ENCODE measurements at places on chromosomes 12 and 14.

DNA sequence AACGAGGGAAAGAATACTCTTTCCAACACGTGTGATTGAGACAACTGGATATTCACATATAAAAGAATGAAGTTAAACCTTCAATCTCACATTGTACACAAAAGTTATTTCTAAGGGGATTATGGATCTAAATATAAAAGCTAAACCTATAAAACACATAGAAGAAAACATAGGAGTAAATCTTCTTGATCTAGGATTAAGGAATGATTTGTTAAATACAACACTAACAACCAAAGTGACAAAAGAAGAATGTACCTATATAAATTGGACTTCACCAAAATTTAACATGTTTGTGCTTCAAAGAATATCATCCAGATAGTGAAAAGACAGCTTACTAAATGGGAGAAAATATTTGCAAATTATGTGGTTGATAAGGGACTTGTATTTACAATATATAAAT, 36.9 kb upstream of the DLGAP5 start:
- DNase-seq: no peak

GRCh38 chr14:59154373-59154772, 34.1 kb upstream of the DAAM1 start:
- no peak for DNase-seq

- DNase-seq: no peak
These were observed 60.9 kb downstream of the MYF5 start for GRCh38 chr12:80777587-80777986.

DNA sequence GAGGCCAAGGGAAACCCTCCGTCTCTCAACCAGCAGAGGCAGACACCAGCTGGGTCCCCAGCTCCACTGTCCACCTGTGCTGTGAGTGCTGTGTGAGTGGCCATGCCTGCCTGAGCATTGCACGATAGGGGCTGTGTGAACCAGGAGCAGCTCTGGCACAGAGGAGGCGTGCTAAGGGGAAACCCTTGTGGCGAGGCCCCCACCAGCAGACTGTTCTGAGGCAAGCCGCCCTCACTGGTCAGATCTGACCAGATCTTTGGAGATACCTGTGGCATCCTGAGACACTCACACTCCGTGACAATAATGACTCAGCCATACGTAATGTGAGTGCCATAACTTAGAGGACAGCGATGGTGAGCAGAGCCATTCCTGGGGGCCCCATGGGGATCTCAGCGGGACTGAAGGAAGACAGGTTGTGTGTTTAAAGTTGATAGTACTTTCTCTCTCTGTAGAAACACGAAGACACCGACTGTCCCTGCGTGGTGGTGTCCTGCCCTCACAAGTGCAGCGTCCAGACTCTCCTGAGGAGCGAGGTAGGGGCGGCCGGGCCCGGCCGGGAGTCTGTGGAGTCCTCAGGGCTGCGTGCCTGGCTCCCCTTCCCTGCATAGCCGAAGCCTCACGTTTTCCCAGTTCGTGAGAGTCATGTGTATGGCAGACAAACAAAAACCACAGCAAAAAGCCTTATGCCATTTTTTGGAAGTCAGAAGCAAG, 36.6 kb upstream of the AMN start:
- no peak for DNase-seq

DNA sequence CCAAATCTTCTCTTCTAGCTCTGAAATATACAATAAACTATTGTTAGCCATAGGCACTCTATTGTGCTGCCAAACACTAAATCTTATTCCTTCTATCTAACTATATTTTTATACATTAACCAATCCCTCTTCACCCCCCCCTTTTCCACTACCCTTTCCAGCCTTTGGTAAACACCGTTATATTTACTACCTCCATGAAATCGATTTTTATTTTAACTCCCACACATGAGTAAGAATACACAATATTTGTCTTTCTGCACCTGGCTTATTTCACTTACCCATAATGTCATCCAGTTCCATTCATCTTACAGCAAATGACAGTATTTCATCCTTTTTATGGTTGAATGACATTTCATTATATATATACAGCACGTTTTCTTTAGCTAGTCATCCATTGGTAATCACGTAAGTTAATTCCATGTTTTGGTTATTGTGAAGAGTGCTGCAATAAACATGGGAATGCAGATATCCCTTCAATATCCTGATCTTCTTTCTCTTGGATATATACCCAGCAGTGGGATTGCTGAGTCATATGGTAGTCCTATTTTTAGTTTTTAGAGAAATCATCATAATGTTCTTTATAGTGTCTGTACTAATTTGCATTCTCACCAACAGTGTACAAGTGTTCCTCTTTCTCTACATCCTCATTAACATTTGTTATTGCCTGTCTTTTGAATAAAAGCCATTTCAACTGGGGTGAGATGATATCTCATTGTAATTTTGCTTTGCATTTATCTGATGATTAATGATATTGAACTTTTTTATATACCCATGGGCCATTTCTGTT, 34.2 kb upstream of the PLBD1 start:
- DNase-seq: no peak

GRCh38 chr14:53473480-53473879, 320.4 kb upstream of the DDHD1 start:
- DNase-seq: no peak

DNA sequence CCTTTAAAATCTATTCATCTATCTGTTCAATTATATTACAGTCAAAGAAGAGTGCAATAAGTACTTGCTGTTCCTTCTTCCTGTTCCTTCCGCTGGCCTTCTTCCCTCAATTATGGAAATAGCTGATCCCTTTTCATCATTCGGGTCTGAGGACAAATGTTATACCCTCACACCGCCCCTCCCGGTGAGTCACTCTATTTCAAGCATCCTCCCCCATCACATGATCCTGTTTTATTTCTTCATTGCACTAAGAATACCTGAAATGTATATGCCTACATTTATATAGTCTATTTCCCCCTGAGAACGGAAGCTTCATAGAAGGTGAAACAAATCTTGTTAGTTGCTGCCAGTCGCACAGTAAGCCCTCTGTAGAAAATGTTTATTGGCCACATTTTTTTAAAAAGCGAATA, 2.5 kb downstream of the SLC38A1 start:
- DNase-seq: no peak

DNA sequence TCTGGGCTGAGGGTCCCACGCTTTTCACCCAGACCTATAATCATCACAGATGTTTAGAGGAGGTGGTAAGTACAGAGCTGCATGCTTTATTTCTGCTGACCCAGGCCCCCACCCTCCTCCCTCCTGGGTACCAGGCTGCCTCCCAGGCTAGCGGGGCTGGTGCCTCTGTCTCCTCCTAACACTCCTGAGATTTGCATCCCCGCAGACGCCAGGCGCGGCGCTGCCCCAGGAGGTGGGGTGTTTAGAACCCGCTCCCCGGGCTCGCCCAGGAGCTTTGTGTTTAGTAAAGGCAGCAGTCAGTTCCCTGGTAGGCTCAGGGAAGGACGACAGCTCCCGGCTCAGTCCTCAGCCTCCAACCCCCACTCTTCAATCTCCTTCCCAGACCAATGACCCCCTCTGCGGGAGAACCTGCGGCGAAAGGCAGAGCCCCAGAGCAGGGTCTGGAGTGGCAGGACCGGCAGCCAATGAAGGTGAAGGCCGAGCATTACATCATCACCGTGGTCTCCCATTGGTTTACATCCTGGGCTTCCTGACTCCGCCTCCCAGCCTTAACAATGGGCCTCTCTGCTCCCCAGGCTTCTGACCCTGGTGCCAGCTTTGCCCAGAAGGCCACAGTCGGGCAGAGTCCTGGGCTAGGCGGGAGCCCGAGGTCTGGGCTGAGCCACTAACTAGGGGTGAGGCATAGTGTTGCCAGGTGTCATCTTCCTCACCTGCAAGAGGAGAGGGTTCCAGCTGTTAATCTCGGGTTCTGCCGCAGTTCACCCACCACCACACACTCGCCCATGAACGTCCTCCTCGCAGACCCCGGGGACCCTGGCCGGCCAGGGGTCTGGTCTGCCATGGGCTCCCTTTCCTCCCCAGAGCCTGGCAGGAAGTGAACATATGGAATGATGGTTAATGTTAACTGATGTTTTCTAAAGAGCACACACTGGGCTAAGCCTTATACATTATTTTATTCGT, 57.5 kb downstream of the CALM1 start:
- DNase-seq: peak; percentile 95

GRCh38 chr14:90976101-90976500, 84.3 kb downstream of the RPS6KA5 start:
- no peak for DNase-seq

- DNase-seq: no peak
These were observed 6.8 kb downstream of the GIT2 start for GRCh38 chr12:109989380-109989779.

DNA sequence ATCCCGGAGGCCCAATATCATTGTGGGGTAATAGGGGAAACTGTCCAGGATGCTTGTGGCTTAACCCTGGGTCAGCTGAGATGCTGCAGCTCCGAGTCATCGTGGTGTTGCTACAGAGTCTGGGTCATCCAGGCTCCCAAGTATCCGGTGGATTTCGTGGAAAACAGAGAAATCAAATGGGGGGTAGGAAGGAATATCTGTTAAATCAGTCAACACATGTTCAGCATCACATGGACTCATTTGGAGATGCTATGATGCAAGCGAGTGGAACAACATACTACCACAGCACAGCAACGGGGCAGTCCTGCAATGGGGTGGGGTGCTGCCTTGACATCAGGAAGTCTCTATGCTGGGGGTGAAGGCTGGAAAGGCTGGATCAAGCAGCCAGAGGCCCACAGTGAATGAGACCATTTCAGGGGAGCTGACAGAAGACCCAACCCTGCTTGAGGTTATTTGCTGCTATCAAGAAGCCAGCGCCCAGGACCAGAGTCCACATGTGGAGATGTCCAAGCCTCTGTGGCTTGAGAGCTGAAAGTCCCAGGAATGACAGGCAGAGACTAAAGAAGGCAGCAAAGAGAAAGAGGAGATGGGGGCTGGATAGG, 22.9 kb downstream of the VDR start:
- no peak for DNase-seq

GRCh38 chr12:117967512-117967911, 1.3 kb downstream of the KSR2 start:
- DNase-seq: no peak

DNA sequence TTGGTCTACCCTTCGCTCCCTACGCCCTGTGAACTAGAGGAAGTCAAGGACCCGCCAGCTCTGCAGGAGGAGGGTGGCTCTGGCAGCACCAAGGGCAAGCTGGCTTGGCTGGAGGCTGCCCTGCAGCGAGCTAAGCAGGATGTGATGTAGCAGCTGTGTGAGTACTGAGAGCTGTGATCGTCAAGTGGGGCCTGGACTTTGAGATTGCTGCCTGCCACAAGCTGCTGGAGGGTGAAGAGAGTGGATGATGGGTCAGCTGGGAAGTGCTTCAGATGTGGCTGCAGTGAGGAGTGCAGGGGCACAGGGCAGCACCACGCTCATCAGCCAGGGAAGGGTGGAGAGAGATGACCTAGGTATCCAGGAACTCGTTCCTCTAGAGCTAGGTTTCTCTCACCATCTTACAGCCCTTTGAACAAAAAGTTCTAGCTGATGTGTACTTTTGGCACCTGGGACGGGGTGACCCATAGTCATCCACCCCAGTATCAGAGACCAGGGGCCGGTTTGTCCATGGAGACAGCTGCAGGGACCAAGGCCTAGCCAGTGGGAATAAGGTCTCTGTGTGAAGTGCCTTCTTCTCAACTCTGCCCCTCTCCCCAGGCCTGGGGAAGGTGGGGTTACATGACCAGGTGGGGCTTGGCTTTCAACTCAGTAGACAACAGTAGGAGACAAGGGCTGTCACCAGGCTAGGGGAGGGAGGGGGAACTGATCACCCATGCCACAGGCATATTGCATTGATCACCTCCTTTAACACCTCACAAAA, 3.2 kb downstream of the KRT86 start:
- DNase-seq: no peak

DNA sequence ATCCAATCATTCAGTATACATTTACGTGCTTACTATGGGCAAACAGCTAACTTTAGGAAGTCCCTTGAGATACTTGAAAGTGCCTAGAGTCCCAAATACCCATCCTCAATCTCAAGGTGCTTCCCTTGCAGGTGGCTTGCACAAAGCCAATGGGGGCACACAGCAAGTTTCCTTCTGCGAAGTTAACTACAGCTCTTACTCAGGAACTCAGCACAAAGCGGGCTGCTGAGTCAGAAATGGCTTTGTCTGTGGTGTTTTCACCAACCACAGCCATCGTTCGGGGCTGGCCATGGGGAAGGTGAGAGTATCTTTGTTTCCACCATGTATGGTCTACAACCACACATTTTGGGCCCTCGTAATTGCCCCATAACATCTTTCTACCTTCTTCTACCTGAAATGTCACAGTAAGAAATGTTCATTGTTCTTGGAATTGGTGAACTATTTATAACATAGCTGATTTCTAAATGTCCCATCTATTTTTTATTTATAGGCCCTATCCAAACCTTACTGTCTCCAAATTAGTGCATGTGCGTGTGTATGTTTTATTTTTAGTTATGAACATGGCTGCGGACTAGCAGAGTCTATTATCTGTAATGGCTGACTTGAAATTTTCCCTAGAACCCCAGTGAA, 13.9 kb downstream of the MFAP5 start:
- DNase-seq: no peak

- no peak for DNase-seq
These were observed 75.6 kb downstream of the MED13L start for GRCh38 chr12:116201908-116202307.

DNA sequence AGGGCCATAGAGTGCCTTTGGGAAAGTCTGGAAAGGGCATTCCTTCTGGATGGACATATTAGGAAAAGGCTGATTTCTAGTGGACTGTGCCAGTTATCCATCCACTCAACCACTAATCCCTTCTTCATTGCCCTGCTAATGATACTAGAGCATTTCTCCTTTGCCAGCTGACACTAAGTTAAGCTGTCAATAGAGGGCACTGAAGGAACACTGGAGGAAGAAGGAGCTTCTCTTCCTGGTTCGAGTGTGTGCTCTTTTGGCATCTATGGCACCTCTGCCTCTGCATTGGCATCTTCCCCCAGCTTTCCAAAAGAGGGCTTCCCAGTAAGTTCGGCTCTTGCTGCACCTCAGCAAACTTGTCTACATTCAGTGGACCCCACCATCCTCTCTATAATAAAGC, 165.4 kb downstream of the DERA start:
- no peak for DNase-seq

GRCh38 chr12:2886768-2887450, 3.8 kb upstream of the TULP3 start:
- no peak for DNase-seq

GRCh38 chr12:52255926-52256583, 18.4 kb upstream of the KRT86 start:
- no peak for DNase-seq

DNA sequence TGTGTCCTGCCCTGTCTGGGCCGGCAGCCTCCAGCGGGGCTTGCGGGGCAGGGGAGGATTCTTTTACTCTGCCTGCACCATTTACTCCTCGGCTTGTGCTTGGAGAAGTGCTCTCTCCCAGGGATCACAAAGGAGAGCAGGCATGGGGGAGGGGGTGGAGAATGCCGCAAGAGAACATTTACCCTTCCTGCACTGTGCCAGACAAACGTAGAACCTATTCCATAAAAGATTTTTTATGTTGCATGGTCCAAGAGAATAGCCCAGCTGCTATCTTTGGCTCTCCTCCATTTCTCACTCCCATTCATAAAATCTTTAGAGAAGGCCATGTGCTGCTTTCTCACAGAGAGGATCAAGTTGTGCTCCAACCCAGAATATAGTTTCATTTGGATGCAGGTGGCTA, 159.4 kb downstream of the SPTSSA start:
- no peak for DNase-seq
